Astrocyte of the spinal cord (primary cell): ENCODE measurements at places on chromosomes 2 and 18.

GRCh38 chr2:126219081-126219480, 436.9 kb upstream of the GYPC start:
- no peak for DNase-seq

- no peak for DNase-seq
These were observed 158.8 kb downstream of the SH3RF3 start for GRCh38 chr2:109287838-109288237.

- no peak for DNase-seq
These were observed 35.7 kb upstream of the GPR155 start for GRCh38 chr2:174522553-174522952.

GRCh38 chr2:161990741-161991140, 83.3 kb downstream of the DPP4 start:
- DNase-seq, result peak; percentile 81

- no peak for DNase-seq
These were observed 51.1 kb downstream of the POLR1A start for GRCh38 chr2:86054535-86055082.

GRCh38 chr2:96120991-96121390, 4.6 kb upstream of the ADRA2B start:
- no peak for DNase-seq

GRCh38 chr2:172924097-172924660, 151.5 kb upstream of the MAP3K20 start:
- DNase-seq, result no peak

DNA sequence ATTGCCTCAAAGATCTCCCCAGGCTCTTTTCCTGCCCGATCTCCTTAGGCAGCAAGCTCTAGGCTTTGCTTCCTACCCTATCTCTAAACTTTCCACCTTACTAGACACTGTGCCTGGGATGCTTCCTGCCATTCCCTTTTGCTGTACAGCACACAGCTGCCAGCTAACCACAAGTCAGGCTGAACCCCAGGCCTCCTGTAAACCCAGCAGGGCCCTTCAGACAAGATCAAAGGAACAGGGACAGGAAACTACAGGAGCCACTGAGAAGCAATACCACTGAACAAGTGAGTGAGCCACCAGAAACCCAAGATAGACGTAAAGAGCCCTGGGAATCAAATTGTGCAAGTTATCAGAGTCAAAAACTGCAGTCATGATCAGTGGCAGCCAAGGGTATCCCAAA, 180.7 kb downstream of the SUCLG1 start:
- DNase-seq, result no peak

DNA sequence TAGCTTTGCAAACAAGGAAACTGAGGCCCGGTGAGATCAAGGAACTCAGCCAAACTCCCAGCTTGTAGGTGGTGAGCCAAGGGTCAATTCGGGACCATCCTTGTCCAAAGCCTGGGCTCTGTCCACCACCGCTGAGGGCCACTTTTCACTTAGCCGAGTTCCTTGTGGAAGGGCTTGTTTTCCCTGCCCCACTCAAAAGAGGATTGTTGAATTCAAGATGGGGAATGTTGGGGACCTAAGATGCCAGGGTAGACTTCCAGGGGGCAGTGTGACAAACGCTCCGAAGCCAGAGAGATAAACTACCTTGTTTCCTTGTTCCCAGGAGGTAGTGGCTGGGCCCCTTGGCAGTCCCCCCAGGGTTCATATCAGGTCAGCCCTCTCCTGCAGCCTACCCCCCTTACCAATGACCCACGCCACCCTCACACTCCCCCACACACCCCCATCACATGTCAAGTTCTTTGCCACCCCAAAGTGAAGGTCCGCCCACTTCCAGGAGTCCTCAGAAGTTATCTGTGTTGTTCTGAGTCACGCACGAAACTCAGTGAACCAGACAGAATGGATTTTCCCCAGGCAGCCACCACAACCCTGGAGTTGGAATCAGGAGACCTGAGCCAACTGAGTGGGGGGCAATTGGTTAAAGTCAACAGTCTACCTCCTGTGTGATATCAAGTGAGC, 10.3 kb upstream of the ATOH8 start:
- DNase-seq, result peak; percentile 57

DNA sequence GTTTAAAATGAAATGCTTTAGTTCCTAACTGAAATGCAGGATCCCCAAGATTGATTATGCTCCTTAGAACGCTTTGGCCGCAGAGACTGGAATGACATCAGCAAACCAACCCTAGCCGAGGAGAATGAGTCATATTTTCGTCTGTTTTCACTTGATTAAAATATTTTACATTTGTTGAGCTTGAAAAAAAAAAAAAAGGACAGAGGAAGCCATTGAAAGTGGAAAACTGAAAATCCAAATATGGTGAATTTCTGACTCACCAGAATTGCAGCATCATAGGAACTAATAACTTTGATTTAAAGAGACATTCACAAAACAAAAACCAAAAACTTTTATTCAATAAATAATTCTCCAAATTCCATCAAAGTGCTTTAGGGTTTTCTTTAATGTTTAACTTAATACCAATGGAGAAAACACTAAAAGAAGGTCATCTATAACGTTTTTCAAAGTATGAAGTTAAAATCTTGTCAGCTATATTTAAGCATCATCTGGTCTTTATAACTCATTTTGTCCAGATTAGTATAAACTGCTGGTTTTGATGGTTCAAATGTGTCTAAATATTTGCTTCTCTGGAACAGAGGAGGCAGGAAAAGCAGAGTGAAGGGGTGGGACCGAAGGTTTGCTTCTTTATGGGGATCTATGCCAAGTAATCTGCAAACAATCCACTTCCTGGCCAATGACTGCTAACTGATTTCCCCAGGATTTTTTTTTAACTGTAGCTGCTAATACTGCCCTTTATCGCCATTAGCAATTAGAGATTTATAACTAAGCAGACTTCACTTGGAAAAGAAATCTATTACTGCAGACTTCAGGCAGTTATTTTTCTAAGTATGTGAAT, 30.9 kb upstream of the COL5A2 start:
- peak; percentile 98 for DNase-seq

- no peak for DNase-seq
These were observed 44.0 kb downstream of the TCF4 start for GRCh38 chr18:55544014-55544413.

GRCh38 chr2:46131-46470, 204 bp downstream of the FAM110C start:
- DNase-seq, result no peak

GRCh38 chr2:143823296-143823695, 694.1 kb downstream of the ARHGAP15 start:
- DNase-seq, result no peak

- DNase-seq, result peak; percentile 84
These were observed 46.4 kb upstream of the SELENOI start for GRCh38 chr2:26299471-26300101.

DNA sequence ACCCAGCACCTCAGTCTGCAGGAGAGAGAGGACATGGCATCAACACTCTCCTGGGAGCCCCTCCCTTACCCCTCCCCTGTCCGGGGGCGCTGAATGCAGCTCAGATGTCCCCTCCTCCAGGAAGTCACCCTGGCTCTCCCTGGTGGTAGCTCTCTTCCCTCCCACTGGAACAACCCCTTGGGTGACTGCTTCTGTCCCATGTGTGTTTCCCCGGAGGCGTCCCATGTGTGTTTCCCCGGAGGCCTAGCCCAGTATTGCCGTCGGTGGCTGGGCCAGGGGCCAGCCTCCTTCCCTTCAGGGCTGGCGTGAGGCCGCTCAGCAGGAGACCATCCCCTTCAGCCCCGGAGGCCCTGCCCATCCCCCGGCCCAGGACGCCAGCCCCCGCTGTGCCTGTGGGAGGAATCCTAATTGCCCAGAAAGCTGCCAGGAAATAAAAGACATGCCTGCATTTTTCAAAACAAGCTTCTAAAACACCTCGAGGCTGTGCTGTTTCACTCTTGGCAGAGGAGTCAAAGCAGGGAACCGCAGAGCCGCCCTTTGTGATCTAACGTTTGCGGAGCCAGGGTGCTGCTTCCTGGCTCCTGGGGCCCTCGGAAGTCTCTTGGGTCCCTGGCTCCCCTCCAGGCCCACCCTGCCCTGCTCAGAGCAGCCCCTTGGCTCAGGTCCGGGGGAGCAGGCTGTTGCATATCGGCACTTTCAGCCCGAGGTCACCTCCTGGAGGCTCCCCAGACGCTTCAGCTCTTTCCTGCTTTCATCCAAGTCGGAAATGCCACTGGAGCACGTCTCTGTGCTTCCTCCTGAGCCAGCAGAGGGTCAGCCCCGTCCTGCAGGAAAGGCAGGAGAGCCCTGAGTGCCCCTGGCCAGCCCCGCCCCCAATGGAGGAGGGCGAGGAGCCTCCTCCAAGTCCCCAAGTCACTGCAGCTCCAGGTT, 11.4 kb downstream of the SNED1 start:
- peak; percentile 96 for DNase-seq

- no peak for DNase-seq
These were observed 3.8 kb upstream of the RPE start for GRCh38 chr2:209998596-209998995.

DNA sequence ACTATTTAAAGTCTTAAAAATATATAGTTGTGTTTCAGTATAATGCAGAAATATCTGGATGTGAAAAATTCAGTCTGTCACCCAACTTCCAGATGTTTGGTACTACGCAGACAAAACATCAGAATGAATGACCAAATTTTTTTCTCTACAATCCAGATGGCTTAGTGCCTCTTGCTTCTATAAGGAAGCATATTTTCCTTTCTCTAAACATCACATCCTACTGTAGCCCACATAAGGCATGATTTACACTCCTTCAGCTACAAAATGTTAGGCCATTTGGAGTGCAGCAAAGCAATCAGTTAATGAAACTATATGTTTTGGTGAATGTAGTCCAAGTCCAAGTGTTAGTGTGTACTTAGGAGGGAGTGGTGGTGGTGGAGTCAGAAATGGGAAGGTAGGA, 162.9 kb upstream of the SIX2 start:
- DNase-seq, result no peak

DNA sequence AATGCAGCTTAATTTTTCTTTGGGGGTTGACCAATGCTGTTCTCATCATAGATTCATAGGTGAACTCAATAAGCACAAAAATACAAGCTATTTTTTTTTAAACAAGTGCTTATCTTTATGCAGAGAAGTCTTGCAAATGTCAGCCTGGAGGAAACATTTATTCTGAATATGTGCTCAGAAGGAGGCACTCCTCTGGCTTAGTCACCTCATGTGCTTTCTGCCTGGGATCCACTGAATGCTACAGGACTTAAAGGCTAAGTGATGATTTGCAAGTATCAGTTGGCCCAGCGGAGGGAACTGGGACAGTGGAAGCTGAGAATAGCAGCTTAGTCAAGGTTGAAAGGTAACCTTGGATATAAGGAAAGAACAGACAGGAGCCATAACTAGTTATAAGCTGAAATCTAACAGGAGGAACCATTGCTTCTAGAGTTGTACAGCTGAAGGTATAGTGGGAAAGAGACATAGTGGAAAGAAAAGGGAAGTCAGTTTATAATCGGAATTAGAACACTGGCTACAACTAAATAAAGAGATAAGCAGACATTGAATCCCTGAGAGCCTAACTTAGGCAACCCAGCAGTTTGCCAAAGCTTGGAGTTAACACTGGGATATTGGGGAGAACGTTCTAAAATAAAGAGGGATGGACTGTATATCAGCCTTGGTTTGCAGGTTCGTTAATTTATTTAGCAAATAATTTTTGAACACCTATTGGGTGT, 488.7 kb downstream of the SUCLG1 start:
- DNase-seq, result no peak

GRCh38 chr2:99810225-99810624, 320.4 kb upstream of the REV1 start:
- DNase-seq, result no peak

DNA sequence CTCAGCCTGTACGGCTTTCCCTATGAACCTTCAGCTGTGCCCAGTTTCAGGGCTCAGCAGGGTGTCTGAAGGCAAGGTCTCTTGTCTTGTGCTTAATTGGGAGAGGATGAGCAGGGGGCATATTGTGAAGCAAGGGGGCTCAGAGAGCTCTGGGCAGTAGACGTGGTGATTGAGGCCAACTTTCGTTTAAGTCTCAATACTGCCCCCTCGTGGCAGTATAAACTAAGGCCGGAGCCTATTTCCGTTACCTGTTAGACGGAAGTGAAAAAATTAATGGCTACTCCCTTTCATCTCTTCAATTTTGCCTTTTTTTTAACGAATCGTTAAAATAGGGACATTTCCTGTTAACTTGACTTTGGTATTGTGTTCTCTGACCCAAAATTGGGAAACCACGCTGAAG, 193.4 kb downstream of the TDRD15 start:
- peak; percentile 18 for DNase-seq

- DNase-seq, result no peak
These were observed 68.5 kb downstream of the EPB41L3 start for GRCh38 chr18:5475267-5475666.

DNA sequence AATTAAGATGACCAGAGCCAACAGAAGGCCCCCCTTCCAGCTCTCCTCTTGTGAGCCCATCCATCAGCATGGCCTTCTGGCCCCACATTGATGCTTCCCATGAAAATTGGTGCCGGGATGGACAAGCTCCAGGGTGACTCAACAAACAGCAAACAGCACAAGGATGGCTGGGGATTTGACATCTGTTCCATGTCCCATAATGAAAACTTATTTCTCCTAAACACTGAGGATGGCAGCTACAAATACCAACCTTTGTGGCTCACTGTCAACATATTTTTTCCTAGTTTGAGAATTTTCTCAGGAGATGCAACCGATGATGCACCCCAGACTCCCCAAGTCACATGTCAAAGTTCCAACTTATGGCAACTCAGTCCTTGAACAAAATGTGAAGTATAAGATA, 169.6 kb upstream of the SIX2 start:
- no peak for DNase-seq

GRCh38 chr18:63544017-63544416, 1.8 kb downstream of the SERPINB12 start:
- no peak for DNase-seq

GRCh38 chr18:4636967-4637366, 181.9 kb upstream of the DLGAP1 start:
- no peak for DNase-seq

- no peak for DNase-seq
These were observed 13.2 kb upstream of the MARCHF4 start for GRCh38 chr2:216385478-216385877.

GRCh38 chr2:185628985-185629384, 109.6 kb upstream of the FSIP2 start:
- no peak for DNase-seq

DNA sequence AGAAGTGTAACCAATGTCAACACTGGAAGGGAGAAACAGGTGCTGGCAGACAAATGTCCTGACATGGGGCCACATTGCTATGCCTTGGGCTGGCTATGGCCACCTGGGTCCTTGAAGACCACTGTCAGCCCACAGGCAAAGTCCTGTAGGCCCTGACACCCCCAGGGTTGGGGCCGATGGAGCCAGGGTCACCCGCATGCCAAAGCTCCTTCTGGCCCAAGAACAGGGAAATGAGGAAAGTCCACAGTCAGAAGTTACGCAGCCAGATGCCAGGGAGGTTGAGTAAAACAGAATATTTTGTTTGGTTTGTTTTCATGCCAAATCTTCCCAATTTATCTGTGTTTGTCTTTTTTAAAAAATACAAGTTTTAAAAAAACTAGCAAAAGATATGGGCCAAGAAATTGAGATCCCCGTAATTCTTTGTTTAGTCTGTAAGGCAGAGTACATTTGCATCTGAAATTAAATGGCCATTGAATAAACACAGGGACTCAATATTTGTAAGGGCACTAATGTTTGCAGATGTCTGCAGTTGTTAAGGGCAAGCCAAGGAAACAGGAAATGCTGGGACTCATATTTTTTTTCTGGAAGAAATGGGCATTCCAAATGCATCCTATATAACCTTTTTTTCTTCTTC, 186.4 kb downstream of the FAM210A start:
- no peak for DNase-seq

- DNase-seq, result no peak
These were observed 97.6 kb upstream of the MAP3K20 start for GRCh38 chr2:172978063-172978383.

- no peak for DNase-seq
These were observed 155.3 kb upstream of the SIX3 start for GRCh38 chr2:44786045-44786816.

GRCh38 chr2:128320906-128321771, 2.5 kb upstream of the HS6ST1 start:
- DNase-seq, result no peak
